Jurkat, Clone E6-1 (cell line): ENCODE measurements at places on chromosomes 16 and 17.

- DNase-seq: peak; percentile 56
These were observed 26.2 kb downstream of the ENDOV start for GRCh38 chr17:80441133-80441578.

DNA sequence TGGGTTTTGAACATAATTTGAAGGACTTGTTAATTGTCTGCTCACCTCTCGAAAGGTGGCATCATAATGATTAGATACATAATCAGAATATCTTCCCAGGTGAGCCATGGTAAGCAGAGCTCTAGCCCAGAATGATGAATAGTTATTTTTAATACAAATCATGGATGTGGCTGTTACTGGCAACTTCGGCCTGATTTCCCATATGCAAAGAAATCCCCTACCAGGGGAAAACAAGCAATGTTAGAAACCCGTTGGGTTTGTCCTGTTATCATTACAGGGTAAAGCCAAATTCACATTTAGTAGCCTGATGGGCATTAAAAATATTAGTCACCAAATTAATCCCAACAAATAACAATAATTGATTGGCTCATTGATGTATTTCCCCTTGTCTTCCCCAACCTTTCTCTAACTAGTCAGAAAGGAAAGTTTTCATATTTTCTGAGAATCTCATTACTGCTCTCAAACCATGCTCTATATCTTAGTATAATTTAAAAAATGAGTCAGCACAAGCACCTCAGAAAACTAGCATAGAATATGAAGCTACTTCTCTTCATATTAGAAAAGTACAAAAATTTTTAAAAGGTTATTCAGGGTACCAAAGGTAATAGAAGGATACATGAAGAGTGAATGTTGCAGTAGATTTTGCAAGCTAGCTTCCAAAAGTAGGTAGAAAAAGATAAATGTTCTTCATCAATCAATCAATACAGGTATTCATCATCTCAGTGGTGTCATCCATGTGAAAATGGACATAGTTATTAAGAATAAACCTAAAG lies 5.0 kb downstream of the STAT5B start:
- DNase-seq: no peak

- DNase-seq: peak; percentile 40
These were observed 623 bp downstream of the MBTPS1 start for GRCh38 chr16:84115919-84116719.

- DNase-seq: no peak
These were observed 15.9 kb downstream of the GRB7 start for GRCh38 chr17:39753514-39754160.

- peak; percentile 83 for DNase-seq
These were observed 19.9 kb upstream of the SLC16A5 start for GRCh38 chr17:75067856-75068255.

DNA sequence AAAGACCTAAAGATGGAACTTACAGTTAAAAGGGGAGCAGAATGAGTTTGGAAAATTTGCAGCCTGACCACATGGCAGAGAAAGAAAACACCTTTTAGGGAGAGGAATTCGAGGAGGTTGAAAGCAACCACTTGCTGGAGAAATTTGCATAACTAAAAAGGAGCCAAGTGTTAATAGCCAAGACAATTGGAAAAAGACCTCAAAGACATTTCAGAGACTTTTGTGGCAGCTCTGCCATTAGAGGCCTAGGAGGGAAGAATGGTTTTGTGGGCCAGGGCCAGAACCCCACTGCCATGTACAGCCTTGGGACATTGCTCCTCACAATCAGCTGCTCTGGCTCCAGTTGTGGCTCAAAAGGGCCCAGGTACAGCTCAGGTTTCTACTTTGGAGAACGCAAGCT lies 338.5 kb downstream of the UTP18 start:
- no peak for DNase-seq

DNA sequence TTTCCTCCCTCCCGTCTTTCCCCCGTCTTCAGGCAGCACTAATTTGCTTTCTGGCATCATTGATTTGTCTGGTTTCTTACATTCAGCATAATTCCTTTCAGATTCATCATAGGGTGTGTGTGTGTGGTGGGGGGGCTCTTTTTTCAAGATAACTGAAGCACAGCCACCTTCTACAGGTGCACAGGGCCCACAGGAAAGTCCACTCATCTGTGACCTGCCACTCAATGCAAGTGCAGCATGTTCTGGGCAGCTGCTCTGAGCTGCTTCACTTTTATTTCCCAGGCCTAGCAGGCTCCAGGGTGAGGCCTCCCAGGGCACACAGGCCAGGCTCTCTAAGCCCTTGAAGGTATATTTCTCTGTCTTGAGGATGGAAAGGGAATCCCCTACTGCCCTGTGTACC lies 35.2 kb upstream of the MYH10 start:
- DNase-seq: no peak

DNA sequence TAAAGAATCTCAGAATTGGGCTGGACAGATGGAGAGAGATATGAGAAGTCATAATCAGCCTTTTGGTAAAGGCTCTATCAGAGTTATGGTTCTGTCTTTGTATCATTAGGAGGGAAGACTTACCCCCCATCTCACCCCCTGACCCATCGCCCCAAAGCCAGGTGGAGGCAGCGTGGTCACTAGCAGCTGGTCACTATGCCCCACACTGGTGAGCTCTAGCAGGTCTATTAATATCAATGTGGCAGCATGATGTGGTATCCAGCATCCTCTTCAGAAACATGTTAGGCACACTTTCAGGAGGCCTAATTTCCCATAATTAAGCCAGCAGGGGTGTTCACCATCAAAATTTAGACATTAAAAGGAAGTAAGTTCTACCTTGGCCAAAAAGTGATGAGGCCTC lies 183.8 kb upstream of the COX10 start:
- DNase-seq: no peak

- DNase-seq: peak; percentile 47
These were observed at the start of gene LLGL2 for GRCh38 chr17:75524970-75525805. Gene LLGL2, plus strand, starts transcription at chr17:75525697. Its CDS starts 17,730 bp downstream, at chr17:75543427.

DNA sequence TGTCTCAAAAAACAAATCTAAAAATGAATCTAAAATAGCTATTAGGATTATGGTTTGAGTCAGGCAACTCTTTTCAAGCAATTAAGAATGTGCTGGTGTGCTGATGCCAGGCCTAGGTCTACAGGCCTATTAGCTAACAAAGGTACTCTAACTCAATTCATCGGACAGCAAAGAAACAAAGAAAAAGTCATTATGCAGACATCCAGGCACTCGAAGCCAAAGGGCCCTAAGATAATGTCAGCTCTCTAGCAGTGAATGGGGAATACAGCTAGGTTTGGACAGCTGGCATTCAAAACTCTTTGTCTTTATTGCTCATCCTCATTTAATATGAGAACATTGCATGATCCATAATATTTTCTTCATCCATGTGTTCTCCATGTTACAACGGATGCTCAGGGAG lies 108.5 kb downstream of the TMEM114 start:
- DNase-seq: no peak

DNA sequence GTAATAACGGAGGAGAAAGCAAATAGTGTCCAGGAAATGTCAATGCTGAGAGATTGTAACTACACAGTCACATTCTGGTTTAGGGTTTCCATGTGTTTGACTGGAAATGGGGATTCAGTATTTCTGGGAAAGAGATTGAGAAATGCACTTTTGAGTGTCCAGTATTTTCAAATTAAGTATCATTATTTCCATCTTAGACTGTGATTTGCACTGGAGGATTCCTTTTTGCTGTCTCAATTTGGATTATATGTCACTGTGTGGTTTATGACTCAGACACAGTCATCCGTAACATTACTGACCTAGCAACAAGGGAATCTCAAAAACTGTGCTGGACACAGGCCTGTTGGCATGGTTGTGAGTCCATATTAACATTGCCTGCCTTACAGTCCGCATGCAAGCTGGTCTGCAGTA lies 681.4 kb downstream of the CDH11 start:
- no peak for DNase-seq

DNA sequence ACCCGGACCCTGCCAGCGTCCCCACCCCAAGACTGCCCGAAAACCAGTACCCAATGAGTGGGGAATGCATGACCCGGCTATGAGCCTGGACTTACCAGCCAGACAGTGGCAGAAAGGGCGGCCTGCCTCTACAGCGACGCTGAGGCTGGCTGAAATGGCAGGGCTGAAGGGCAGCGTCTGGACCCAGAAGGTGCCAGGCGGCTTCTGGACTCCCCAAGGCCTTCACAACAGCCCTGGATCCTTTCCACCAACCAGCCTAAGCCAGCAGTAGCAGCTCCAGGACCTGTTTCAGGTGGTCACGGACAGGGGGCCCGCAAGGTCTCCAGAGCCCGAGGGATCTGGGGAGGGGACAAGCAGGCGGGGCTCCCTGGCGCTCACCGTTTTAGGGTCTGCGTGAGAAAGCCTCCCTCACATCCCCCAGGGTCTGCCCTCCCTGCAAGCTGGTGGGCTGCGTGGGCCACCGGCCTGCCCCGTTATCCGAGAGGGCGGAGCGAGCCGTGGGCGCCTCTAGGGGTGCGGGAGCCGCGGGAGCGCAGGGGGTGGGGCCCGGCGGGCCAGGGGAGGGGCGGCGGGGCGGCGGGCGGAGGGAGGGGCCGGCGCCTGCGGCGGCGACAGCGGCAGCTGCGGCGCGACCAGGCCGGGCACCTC lies at the start of gene RIPOR1:
RIPOR1 (plus strand) TSS at position 608 of the 648 bp plus-strand sequence. CDS start 9,618 bp downstream, outside the sequence.
- DNase-seq: no peak

- DNase-seq: no peak
These were observed 7.8 kb downstream of the SLC47A2 start for GRCh38 chr17:19708431-19709175.

- no peak for DNase-seq
These were observed 7.1 kb upstream of the PIEZO1 start for GRCh38 chr16:88792078-88792550.

DNA sequence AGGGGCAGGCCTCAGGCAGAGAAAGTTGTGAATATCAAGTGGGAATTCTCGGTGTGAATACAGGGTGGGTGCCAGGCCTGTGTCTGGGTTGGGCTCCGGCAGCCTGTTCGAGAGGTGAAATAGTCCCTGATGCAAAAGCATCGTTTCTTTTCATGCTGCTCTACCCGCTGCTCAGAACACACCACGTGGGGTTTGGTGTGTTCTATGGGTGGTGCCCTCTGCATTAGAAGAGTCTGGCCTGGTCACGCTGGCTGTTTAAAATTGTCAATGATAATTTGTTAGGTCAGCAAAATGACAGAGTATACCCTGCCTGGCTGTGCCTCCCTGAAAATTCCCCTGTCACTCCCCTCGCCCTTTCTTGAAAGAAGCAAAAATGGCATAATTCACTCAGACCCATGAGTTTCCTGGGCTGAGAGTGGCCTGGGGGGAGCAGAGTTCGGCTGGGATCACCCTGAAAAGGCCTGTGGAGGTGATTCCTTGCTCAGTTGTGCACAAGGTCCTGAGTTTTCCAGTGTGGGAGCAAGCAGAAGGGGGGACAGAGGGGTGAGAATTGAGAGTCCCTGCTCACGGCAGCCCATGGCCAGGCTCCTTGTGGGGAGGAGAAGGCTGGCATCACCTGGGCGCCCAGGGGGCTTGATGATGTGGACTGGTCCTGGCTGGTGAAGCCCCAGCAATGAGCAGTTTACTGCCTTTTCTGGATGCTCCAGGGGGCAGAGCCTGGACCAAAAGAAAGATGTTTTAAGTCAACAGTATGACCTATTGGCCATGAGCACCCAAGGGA lies 3.2 kb downstream of the CACNG5 start:
- no peak for DNase-seq

GRCh38 chr16:1941162-1942046 lies 1.6 kb downstream of the MSRB1 start:
- DNase-seq: no peak
